Left lung (tissue), 14 donors: ENCODE measurements at places on chromosomes 13 and 19. TPM values are rescaled to one million over a fixed set of nuclear protein-coding genes. Genes with fewer than 3 reads are reported as not detected.

Gene NDUFB7
- 112 TPM for total RNA-seq

- no peak for DNase-seq
Measured at GRCh38 chr19:50427318-50427925, 5.3 kb upstream of the MYBPC2 start.

DNA sequence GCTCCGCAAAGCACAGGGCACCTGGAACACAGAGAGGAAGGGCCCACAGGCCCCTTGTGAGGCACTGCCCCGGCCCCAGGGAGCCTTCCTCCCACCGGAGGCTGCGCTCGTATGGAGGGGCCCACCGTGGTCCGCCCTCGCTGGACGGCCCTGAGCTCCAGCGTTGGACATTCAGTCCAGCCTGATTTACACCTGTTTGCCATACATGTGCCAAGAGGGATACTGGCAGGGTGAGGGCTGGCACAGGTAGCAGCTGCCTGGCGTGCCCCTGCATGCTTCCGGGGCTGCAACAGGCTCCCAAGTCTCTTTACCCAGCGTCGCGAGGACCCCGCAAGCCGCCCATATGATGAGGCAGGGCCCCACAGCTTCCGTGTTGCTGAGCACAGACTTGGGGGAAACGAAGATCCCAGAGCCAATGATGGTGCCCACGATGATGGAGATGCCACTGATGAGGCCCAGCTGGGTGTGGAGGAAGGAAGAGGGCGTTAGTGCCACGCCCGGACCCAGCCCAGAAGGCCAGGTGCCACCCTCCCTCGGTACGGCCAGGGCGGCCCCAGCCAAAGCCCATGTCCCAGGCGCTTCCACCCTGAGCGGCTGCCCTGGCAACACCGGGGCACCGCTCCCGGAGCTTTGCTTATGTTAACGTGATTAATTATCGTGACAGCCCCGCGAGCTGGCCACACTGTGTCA lies 5.1 kb downstream of the SLC7A9 start:
- no peak for DNase-seq

DNA sequence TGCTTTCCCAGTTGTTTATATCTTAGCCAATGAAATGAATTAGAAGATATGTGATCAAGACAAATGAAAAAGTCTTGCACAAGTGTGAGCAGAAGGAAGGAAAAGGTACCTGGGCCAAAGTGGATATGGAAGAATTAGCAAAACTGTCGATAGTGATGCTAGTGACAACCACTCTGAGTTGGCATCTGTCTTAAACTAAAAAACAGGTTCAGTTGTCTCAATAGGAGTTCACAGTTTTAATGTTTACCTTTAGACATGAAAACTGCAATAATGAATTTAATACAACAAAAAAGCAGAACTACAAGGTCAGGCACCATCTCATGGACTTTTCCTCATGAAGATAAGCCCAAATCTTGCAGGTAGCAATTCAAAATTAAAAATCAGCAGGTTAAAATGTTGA lies 688.5 kb downstream of the EFNB2 start:
- no peak for DNase-seq

Gene CYP2S1
- 22.5 TPM for total RNA-seq

DNA sequence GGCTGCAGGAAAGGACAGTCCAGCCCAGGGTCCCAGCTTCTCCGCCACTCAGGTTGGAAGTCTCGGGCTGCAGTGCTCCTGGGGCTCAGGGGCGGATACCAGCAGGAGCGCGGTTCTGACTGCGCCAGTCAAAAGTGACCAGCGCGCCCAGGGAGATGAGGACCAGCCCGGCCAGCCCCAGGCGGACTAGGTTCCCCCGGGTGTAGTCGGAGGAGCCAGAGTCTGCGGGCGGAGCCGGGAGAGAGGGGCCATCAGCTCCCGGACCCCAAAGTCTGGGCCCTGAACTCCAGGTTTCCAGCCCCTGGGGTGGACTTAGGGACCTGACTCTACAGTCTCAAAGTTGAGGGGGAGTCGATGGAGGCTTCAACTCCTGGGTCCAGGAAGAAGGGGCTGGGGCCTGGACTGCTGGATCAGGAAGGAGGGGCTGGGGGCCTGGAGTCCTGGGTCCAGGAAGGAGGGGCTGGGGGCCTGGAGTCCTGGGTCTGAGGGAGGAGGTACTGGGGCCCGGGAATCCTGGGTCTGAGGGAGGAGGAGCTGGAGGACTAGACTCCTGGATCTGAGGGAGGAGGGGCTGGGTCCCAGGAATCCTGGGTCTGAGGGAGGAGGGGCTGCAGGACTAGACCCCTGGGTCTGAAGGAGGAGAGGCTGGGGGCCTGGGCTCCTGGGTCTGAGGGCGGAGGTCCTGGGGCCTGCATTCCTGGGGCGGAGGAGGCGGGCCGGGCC lies 5.3 kb downstream of the OSCAR start:
- DNase-seq: peak; percentile 71

DNA sequence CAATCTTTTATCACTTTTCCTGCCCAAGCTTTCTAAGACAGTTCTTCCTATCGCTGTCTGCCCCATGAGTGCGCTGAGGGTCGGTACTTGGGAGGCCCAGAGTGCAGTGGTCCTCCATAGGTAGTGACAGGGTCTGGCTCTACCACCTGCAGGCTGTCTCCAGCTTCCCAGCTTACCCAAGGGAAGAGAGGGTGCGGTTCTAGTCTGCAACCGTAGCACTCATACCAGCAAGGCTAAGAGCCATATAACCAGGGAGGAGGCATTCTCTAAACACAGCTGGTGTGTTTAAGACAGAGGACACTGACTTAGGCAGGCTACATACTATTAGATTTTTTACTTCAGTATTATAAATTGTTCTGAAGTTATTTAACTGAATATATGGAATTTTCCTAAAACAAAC lies 8.2 kb downstream of the PROZ start:
- DNase-seq: no peak

GRCh38 chr19:29483944-29484581 lies 41.7 kb upstream of the VSTM2B start:
- DNase-seq: no peak

DNA sequence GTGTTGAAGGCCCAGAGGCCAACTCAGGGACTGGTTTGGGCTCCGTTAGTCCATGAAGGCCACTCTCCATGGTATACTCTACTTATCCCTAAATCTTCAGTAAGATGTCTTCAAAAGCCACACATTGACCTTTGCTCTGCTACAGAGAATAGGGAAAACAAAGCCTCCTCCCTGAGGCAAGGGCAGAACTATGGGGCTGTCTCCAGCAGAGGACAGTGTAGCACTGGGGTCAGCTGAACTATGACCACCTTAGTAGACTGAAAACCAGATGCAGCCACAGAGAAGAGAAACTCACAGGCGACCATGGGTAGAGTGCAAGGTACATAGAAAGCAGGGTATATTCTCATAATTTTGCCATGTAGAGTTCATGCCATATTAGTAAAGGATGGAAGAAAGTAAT lies 587.4 kb downstream of the LMO7 start:
- no peak for DNase-seq

DNA sequence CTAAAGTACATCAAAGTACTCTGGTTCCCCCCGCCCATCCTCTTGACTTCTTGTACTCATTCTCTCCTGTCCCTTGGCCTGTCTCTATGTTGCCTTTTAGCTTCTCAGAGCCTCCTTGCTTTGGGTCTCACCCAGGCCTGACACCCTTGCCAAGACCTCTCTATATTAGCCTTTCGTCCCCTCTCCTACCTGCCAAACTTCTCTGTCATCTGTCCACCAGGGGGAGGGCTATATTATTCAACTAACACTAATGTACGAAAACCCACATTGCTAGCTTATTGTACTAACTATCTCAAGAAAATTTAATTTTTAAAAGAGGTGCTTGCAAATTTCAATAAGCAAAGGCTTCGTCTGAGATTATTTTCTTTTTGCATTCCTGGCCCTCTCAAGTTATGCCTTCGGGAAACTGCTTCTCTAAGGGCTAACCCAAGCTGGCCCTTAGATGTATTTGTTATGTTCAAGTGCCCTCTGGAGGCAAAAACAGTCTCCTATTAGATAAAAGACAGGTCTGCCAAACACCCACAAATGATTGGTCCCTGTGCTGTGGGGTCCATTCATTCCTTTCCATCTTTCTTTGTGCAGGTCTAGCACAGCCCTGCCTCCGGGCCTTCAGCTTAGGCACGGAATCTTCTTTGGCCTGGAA lies 6.3 kb upstream of the MRPS31 start:
- peak; percentile 49 for DNase-seq

- DNase-seq: no peak
Measured at GRCh38 chr19:33260628-33261418, 35.2 kb upstream of the SLC7A10 start.

- DNase-seq: no peak
Measured at GRCh38 chr13:110232756-110233155, 74.2 kb downstream of the COL4A1 start.

DNA sequence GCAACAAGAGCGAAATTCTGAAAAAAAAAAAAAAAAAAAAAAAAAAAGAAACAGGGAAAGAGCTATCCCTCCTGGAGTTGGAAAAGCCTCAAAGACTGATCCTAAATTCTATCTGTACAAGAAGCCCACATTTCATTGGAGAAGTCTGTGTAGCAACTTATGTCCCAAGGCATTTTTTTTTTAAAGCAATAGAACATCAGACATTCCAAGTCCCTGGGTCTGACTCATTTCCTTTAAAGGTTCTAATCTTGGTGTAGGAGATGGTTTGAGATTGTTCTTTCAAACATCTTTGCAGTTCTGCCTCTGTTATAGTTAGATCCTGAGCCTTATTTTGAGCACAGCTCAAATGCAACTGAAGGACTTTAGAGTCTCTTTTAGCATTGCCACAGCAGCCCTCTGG lies 706.5 kb upstream of the MIR17HG start:
- DNase-seq: no peak

GRCh38 chr13:112637017-112637801 lies 49.3 kb upstream of the TUBGCP3 start:
- DNase-seq: no peak
